Glutamatergic neuron (in vitro differentiated cells): ENCODE measurements at places on chromosomes 16 and 17. TPM values are rescaled to one million over a fixed set of nuclear protein-coding genes. Genes with fewer than 3 reads are reported as not detected.

ITGA2B gene
- 7.1 TPM for total RNA-seq

DHX58 gene
- total RNA-seq = 0.42 TPM

SPATA32 gene
- total RNA-seq = not detected

CES3 gene
- 4.1 TPM for total RNA-seq

KRTAP9-4 gene
- not detected for total RNA-seq

PRSS36 gene
- total RNA-seq = 0.61 TPM

DNA sequence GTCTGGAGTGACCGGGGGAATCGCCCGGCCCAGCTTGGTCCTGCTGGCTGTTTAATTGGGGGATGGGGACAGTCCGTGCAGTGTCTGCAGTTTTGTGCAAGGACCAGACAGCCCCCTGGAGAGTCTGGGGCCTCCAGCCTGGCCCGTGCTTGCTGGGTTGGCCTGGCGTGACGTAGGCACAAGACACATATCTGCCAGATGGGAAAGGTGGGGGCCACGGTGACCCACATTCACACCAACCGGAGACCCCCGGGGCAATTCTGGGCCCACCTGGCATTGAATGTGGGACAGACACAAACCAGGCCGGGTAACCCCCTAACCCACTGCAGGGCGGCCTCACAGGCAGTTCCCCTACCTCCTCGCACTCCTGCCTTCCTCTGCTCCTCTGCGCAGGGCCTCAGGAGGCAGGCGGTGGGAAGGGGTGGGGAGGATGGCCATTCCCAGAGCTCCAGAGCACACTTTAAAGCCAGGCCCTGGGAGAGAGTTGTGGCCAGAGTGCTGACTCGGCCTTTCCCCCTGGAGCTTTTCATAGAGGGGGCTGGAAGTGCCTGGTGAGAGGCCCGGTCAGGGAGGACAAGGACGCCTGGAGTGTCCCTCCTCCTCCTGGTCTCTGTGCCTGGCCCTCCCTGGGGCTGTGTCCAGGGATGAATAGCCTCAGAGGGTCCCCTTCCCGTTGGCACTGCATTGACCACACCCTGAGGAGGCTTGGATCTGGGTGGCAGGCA lies 1.5 kb downstream of the MRC2 start:
- DNase-seq = peak; percentile 54

GRCh38 chr17:78107457-78107856 lies 21.1 kb downstream of the TMC6 start:
- no peak for DNase-seq

- peak; percentile 70 for DNase-seq
Measured at GRCh38 chr16:49858200-49859124, 2.5 kb upstream of the ZNF423 start.

DNA sequence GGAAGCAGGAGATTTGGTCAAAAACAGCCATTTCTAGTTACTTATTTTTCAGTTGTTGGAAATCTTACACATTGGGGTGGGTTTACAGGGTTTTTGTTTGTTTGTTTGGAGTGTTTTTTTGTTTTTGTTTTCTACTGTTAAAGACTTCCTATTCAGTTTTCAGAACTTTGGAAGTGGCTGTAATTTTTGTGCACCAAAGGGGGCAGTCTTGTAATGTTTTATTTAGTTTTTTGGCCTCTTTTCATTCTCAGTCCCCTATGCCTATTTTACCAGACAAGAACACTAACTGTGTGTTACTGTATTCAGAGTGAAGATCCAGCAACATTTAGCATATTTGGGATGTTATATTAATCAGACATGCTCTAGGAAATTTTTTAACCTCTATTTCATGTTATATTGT lies 20.6 kb downstream of the TPPP3 start:
- DNase-seq = no peak

- DNase-seq = no peak
Measured at GRCh38 chr16:12356632-12357340, 380.3 kb downstream of the SNX29 start.

DNA sequence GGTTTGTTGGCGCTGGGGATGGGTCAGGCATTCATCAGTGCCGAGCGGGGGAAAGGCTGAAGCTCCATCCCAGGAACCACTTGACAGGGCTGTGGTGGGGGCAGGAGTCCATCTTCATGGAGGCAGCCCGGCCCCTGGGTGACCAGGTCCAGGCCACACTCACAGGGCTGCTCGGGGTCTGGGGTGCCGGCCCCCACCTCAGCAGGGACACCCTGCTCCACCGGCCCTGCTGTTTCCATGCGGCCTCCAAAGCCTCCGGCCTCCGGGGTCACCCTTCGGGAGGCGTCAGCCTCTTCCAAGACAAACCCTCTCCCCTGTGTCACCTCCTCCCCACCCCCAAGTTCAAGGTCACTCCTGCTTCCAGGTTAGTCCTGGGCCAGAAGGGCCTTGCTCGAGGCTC lies 22.1 kb downstream of the GALNS start:
- DNase-seq = no peak

DNA sequence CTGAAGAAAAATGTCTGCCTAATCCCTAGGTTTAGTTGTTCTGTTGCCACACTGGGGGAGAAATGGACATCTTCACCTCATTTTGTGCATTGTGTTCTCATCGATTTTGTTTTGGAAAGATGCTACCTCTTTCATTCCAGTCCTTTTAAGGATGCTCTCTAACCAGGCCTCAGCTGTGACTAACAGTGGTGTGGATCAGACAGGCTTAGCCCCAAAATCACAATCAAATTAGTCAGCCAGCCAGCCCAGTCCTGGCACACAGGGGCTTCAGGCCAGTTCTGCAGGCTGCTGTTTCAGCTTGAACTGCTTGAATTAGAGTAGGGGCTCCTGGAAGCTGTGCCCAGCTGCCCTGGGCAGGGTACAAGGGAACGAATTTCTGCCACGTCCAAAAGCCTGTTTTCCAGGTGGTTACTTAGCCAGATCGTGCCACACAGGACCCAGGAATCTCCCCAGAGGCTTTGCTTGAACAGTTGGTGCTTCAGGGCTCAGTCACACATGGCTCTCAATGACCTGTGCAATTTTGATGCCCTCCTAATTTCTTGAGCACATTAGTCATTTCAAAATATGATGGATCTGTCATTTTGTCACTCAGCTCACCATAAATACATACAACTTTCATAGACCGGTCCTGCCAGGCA lies 60.7 kb downstream of the CLEC16A start:
- DNase-seq = no peak

DNA sequence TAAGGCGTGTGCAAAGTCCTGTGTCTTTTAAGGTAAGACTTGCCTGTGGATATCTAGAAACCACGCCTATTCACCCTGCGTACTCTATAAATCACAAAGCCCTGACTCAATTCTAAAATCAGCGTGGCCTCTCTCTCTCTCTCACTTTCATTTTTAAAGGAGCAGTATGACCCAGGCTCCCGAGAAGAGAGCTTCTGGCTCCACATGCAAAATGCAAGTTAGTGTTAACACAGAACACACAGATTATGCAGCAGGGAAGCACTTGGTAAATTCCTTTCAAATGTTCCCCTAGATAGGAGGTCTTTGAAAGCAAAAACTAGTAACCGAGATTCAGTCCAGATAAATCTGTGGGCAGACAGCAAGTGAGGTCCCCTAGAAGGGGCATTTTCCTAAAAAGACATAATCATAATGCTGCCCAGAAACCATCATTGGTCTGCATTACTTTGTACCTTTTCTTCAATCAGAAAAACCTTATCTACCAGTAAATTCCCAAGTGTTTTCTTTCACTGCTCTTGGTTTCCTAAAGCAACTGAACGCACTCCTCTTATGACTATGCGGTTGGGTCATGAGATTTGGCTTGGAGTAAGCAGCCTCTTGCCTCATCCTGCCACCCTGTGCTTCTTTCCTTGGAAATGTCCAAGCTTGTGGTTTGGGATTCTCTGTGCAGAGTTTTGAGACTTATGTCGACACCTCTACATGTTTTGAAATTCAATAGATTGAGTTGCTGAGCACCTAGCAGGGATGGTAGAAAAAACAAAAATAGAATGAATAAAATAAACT lies 31.7 kb upstream of the KCNJ2 start:
- DNase-seq = no peak

DNA sequence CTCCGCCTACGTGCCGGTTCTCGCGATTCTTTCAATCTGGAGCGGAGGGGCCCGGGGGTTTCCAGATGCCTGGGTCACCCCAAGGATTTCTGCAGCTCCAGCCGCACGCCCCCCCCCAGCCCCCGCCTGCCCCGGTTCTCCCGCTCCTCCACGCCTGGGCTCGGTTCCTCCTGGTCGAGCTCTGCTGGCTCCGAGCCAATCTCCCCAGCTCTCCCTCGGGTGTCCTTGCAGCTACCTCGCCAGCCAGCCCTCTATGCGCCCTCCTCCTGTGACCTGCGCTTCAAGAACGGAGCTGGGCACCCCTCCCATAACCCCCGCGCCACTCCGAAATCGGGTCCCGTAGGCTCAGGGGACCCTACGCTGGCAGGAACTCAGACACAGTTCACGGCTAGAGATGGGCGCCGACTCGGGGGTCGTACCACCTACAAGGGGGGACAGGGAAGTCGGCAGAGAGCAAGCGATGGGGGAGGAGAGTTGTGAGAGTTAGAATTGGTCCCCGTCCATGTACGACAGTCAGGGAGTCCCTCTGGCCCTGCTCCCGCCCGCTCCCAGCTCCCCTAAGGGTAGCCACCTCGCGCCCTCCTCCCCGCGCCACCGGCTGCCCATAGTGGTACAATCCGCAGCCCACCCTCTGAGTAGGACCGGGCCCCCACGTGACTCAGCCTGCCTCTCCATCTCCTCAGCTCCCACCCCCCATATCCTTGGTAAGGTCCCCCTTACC lies 961 bp downstream of the FGF11 start:
- peak; percentile 70 for DNase-seq

- DNase-seq = peak; percentile 62
Measured at GRCh38 chr17:2860045-2860444, 63.8 kb downstream of the RAP1GAP2 start.

DNA sequence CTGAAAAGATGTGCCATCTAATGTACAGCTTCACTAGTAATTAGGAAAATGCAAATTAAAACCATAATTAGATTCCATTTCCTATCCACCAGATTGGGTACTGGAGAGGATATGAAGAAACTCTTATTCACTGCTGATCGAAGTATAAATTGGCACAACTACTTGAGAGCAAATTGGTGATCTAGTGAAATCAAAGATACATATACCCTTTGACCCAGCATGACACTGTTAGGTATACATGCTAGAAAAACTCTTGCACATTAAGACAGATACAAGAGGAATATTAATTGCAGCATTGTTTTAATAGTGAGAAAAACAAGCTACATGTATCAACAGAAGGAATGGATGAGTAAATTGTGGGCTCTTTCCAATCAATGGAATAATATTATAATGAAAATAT lies 48.8 kb downstream of the BRIP1 start:
- DNase-seq = no peak

DNA sequence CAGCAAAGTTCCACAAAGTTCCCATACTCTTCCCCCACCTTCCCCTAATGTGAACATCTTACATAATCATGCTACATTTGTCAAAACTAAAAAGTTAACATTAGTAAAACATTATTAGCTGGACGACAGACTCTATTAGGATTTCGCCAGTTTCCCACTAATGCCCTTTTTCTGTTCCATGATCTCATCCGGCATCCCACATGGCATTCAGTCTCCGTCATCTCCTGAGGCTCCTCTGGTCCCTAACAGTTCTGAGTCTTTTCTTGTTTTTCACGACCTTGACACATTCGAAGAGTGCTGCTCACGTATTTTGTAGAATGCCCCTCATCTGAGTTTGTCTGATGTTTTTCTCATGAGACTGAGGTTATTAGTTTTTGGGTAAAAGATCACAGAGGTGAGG lies 8.8 kb upstream of the MPRIP start:
- no peak for DNase-seq

DNA sequence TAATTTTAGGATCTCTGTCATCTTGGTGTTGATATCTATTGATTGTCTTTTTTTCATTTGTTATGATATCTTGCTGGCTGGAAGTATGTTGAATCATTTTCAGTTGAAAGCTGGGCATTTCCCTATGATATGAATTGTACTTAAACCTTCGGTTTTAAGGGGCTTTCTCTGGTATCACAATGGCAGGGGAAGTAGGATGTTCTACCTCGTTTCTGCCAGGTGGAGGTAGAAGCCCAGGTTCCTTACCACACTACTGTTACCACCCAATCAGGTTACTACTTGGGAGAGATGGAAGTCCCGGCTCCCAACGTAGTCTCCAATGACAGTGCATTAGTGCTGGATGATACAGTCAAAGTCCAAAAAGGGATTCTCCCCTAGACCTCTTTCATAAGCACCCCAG lies 281.7 kb upstream of the TBX2 start:
- no peak for DNase-seq

DNA sequence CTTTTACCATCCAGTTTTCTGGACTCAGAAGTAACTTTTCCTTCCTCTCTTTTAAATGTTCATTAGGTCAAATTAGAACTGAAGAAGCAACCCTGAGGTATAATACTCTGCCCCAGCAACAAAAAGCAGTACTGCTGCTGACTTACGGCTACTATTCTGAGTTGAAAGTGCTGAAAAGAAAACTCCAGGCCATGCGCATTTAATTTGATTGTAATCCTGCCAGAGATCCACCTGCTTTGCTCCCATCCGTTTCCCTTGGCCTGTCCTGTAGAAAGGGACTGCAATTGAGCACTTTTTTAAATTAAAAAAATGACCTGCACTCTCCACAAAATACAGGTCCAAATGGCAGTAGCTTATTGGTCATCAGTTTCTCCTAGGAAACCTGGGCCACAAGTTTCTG lies 61.6 kb downstream of the PITPNC1 start:
- DNase-seq = no peak

- DNase-seq = no peak
Measured at GRCh38 chr16:62700426-62701294, 664.4 kb upstream of the CDH8 start.

GRCh38 chr17:51258756-51259563 lies 889 bp downstream of the MBTD1 start:
- peak; percentile 60 for DNase-seq

DNA sequence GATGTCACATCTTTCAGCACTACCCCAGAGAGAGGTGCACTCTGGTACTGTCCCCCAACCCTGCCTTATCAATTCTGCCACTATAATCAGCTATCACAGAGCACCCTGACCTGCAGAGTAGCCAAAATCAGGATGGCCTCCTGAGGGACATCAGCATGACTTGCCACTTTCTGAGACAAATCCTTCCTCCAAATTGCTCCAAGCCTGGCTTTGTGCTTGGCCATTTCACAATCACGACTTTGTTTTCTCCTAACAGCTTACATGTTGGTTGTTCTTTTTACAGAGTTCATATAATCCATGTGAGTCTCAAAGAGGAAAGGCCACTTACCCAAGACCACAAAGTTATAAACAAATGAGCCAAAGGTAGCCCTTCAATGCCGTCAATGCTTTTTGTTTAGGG lies 449.0 kb upstream of the CDH5 start:
- DNase-seq = no peak

DNA sequence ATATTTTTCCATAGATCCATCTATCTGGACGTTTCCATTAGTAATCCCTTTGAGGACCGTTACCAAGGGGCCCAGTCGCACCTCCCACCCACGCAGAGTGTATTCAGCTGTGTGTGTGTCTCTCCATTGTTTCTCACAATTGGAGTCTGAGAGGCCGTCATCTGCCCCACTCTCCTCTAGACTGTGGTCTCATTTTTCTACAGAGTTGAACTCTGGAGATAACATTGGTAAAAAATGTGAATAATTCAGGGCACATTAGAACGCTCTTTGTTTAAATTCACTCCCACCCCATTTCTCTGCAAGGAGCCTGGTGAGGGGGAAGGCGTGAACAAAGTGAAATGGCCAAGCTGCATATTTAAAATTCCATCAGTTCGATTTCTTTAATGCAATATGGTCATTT lies 333.1 kb upstream of the MAF start:
- DNase-seq = no peak

GRCh38 chr16:9821331-9821730 lies 360.9 kb downstream of the GRIN2A start:
- DNase-seq = no peak
